ENCODE measurements at places on chromosomes 2 and 18.

DNA sequence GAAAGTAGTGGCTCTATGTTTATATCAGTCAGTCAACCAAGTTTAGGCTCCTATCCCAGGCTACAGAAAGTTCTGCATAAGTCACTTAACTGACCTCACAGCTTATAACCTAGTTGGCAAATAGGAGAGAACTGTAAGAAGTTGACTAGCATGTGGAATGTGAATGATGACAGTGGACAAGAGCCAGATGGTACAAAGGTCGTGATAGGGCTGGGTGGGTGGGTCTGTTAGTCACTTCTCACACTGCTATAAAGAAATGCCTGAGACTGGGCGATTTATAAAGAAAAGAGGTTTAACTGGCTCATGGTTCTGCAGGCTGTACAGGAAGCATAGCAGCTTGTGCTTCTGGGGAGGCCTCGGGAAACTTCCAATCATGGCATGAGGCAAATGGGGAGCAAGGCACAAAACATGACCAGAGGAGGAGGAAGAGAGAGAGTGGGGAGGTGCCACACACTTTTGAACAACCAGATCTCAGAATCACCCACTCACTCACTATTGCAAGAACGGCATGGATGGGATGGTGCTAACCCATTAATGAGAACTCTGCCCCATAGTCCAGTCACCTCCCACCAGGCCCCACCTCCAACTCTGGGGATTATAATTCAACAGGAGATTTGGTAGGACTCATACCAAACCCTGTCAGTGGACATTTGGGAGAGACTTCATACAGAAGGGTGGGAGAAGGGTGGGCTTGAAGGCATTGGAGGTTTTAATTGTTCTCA lies 68.8 kb downstream of the LTBP1 start:
- no peak for DNase-seq

DNA sequence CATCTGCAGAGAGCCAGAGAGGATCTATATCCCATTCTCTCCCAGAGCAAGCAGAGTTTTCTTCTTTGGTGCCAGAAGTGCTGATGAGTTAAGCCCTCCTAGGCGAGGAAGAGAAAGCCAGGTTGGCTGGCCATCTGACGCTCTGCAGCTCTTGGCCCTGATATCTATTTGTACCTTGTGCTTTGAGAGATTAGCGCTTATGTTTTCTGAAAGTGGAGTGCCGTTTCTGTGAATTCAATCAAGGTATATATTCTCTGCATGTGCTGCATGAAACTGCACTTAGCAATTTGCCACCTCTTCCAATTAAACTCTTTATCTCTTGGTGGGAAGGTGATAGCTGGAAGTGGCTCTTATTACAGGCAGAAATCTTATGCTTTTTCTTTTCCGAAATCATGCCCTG lies 177.5 kb downstream of the LPIN1 start:
- DNase-seq = no peak

GRCh38 chr2:115285416-115285815 lies 843.0 kb downstream of the DPP10 start:
- DNase-seq = no peak

DNA sequence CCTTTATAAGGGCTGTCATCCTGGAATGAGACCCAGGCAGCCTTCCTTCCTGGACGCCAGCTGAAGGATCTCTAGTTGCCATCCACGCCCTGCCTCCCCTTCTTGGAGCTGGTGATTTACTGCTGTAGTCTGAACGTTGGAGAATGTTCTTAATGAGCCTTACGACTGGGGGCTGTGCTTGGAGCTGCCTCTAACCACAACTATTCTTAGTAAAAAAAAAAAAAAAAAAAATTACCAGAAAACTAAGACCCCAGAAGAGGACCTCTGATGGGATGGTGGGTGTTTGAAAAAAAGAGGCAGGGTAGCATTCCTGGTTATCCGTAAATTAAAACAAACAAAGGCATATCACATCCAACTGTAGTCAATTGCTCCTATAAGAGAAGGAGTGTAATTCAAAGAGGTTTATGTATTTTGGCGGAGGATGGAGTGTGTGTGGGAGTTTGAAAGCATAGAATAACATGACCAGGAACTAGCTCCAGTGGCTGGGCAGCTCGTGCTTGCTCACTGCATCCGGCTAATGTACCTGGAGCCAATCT lies 105.4 kb downstream of the QPCT start:
- DNase-seq = no peak

GRCh38 chr2:12737297-12737696 lies 20.6 kb downstream of the TRIB2 start:
- no peak for DNase-seq
